Lower leg skin (tissue), 4 donors: ENCODE measurements at places on chromosomes 4 and X. TPM values are rescaled to one million over a fixed set of nuclear protein-coding genes. Genes with fewer than 3 reads are reported as not detected.

GRCh38 chr4:124265701-124266100, 446.8 kb downstream of the ANKRD50 start:
- no peak for DNase-seq

- DNase-seq, result no peak
Measured at GRCh38 chr4:25487155-25487554, 110.1 kb downstream of the ANAPC4 start.

DNA sequence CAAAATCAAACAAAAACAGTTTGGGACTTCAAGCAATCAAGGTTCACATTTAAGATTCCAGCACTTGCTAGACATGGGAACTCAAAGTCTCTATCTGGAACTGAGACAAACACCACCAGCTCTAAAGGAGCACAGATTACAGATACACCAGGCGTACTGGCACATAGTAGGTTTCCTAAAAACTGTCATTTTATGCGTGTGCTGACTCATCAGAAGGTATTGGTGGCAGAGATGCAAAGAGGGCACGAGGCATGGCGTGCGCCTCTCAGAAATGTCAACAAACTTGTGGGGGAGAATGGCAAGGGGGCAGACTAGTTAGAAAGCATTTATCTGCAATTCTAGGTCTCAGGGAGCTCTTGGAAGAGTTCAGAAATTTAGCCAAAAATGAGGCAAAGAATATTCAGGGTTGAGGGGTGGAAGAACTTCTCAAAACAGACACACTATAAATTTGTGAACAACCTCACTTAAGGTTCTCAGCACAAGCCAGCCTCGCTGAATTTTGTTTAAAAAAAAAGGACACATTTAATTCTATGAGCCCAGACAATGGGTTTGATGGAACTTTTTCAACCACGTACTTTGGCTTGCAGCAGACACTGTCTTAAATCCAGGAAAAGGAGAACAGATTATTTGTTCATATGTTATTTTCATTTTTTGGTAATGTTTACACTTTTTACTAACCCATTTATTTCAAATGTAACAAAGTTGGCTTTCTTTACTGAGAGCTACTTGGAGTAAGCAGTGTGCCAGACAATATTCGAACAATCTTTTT, 100.0 kb downstream of the SHISA3 start:
- no peak for DNase-seq

Gene AKAP14
- total RNA-seq, result not detected

DNA sequence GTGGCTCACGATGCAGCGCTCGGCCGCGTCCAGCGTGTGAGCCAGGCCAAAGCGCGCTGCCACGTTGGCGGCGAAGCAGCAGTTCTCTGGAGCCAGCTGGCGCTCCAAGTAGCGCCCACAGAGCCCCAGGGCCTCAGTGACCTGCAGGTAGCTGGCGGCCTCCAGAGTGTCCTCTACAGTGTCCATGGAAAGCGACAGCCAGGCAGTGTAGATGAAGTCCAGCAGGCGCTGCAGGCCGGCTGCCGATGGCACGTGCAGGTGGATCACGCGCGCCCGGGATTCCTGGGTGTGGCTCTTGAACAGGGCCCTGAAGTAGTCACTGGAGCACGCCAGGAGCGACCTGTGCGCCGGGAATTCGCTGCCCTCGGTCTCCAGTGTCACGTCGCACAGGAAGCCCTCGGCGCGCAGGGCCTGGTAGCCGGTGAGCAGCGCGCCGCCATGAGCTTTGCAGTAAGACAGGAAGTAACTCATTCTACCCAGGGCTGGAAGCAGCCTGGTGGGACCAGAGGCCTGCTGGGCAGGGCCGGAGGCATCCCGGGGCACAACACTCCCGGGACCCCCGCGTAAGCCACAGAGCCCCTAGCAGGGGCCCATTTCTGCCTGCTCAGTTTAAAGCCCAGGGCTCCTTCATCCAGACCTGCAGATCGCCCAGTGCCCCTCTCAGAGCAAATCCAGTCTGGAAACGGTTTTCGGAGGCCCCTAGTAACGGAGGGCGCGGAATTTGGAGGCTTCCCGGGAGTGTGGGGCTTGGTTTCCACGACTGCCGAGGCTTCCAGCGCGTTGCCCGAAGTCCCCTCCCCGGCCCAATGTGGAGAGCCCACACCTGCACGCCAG, 595 bp downstream of the KLHL34 start:
- DNase-seq, result no peak

- DNase-seq, result no peak
Measured at GRCh38 chr4:173272996-173273395, 61.2 kb downstream of the HMGB2 start.

DNA sequence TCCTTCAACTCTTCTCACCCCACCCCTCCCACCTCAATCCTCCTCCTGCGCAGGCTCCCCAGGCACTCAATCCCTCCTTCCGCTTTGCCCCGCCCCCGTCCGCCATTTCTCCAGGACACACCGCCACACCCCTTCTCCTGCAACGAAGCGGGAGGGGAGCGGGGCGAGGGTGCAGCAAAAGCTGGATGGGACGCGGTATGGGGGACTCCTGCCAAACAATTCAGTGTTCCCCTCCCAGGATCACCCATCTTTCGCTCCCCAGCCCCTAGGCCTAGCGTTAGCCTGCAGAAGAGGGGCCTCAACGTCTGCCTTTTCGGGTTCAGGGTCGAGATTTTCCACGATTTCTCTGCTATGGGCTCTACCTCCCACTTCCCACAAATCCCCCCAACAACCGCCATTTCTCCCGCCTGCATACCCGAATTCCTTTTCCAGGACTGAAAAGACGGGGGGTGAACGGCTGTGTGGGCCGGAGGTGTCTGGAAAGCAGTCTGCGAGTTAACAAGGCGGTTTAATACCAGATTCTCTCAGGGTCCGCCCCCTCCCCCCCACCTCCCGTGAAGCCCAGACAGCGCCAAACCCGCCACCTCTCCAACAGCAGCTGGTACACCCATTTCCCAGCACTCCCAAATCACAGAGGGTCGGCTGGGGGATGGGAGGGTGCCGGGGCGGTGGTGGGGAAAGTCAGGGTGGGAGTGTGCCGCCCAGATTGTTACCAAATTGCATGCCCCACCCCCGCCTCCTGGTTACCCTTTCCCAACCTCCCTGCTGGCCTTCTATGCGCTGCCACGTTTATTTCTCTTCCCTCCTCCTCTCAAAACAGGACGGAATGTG, 774 bp downstream of the ARMCX2 start:
- peak; percentile 93 for DNase-seq

GRCh38 chrX:104105330-104106262, 6.7 kb upstream of the ZCCHC18 start:
- DNase-seq, result no peak

GRCh38 chr4:138967313-138967712, 48.3 kb upstream of the NOCT start:
- DNase-seq, result no peak

Gene LRAT
- 0.15 TPM for total RNA-seq

DNA sequence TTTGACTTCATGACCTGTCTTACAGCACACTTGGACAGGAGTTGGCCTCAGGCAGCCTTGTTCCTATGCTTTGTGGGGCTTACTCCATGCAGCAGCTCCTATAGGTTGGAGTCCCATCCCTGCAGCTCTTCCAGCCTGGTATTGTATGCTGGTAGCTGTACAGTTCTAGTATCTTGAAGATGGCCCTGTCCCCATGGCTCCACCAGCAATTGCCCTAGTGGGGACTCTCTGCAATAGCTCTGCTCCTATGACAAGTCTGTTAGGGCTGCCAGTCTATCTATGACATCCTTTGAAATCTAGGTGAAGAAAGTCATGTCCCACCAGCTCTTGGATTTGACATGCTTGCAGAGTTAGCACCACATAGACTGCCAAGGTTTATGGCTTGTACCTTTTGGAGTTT, 252.6 kb downstream of the ANTXR2 start:
- DNase-seq, result no peak

Gene MAGEA9
- total RNA-seq, result not detected

DNA sequence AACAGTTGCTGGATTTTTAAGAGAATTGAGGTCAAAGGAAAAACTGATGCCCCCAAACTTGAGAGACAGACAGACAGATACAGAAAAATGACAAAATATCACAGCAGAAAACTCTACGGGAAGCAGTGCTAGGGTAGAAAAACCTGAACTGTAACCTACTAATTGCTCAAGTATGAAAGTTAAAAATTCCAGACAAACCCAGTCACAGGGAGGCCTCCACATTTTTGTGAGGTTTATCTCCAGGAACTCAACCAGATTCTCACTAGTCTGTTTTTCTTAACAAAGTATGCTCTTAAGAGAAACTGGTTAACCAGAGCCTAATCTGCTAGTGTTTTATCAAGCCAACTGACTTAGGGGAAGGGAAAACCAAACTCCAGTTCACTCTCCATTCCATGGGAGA, 19.9 kb upstream of the PPP3CA start:
- no peak for DNase-seq

DNA sequence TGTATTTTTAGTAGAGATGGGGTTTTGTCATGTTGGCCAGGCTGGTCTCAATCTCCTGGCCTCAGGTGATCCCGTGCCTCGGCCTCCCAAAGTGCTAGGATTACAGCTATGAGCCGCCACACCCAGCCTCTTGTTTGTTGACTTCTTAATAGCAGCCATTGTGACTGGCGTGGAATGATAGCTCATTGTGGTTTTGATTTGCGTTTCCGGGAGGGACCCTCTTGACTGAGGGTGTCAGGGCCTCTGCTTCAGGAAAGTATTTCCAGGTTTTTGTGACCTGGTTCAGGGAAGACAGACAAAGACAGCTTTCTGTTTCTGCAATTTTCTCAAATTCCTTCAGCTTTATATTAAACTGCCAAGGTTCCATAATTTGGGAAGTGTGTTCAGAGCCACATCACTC, 15.1 kb downstream of the CSF2RA start:
- no peak for DNase-seq

Gene NAA11
- total RNA-seq, result not detected

Gene MED12
- total RNA-seq, result 30.8 TPM
